Stimulated activated CD8-positive, alpha-beta memory T cell treated with anti-CD3 and anti-CD28 coated beads, Interleukin-4, amount 100 ng/mL, for 48 hours (primary cell): ENCODE measurements at places on chromosomes 6 and 20.

DNA sequence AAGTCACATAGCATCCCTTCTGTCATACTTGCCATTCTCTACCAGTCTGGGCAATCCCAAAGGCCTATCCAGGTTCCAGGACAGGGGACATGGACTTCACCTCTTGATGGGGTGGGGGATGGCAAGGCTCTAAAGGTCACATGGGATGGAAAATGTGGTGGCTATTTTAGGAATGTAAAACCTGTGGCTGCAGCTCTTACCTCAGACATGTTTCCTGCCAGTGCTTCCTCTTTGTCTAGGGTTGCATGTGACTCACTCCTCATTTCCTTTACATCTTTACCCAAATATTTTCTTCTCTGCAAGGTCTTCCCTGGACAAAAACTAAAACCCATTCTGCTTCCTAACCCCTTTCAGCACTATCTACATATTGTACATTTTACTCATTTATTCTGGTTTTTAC is 135.7 kb downstream of the BTBD3 start:
- DNase-seq: no peak

GRCh38 chr20:19453862-19454261 is 241.4 kb downstream of the SLC24A3 start:
- DNase-seq: no peak

DNA sequence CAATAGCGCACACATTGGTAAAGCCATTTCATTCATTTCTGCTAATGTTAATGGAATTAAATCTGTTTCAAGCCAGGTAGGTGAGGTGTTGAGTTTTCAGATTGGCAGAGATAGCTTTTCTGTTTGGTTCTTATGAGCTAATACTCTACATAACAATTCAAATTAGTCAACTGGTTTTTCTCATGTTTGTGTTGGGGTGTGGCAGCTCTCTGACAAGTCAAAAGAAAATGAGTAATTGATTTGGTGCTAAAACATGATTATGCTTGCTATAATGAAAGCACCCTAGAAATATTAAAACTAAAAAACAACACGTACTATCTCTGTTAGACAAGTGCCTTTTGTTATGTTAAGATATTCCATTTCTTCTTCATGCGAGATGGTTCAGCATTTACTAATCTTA is 13.6 kb downstream of the PPP1R14C start:
- DNase-seq: no peak

DNA sequence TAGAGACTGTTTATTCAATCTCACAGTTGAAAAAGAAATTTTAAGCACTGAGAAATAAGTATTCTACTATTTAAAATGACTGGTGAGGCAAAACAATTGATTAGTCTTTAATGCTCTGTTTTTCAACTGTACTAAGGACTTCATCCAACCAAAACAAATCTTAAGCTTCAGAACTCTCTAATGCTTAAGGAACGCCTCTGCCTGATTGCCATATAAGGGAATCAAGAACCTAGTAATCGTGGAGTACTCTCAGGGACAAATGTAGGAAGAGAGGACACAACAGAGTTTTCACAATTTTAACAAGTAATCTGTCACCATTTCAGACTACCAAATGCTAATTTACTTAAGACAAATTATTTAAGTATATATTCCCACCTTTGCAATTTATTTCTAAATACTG is 16.1 kb downstream of the FBXO30 start:
- no peak for DNase-seq

DNA sequence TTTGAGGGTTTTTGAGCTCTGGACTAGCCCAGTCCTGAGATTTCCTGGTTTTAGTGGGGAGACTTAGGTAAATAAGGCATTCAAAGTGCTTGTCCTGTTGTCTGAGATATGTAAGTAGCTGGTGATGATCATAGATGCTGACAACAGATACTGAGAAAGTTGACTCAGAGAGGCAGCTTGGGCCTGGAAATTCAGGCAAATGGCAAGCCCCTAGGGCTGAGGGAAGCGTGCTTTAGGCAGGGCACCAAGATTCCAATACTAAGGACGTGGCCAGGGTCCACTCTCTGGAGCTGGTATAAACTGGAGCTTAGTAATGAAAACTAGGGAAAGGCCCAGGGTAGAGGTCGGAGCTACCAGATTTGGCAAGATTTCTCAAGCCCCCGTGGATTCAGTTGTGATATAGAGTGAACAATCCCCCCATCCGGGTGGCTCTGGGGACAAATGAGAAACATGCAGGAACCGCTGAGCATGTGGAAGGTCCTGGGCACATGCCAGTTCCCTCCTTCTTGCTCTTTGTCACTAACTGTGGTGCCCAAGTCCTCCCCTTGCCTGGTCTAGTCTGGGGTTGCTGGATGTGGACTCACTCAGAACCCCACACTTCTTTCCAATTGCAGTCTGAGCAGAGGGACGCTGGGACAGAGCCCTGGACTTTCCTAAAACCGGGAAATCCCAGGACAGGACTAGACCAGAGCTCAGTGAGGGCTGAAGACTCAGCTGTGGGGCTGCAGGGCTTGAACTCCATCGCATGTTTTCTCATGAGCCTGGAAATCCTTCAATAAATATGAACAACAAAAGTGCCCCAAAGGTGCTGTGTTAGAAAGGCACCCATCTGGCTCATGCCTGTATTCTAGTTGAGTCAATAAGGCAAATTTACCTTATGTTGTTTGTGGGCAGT is 10.3 kb downstream of the SLC22A3 start:
- no peak for DNase-seq

DNA sequence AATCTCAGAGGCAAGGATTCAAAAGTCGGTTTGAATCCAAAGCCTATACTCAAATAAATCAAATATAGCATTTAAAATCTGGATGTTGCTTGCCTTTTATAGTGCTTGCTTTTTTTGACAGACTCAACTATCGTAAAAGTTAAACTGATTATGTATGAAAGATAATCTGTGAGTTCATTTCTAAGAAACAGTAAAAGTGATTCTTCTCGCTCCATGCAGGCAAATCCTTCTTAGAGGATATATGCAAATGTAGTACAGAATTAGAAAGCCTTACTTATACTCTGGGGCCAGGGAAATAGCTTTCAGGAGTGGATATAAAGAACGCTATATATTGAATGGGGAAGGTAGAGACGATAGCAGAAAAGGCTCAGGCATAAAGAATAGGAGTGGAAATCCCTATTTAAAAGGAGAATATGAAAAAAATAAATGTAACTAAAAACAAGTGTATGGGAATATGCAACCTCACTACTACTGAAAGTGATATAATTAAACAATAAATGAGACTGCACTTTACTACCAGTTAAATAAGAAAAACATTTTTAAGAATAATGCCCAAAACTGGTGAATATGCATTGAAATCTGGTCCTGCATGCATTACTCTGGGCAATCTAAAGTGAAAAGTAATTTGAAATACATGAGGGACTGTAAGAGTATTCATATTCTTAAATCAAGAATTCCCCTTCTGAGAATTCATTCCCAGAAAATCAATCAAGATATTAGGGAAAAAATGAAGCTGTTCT is 361.8 kb upstream of the PLCB4 start:
- DNase-seq: no peak

DNA sequence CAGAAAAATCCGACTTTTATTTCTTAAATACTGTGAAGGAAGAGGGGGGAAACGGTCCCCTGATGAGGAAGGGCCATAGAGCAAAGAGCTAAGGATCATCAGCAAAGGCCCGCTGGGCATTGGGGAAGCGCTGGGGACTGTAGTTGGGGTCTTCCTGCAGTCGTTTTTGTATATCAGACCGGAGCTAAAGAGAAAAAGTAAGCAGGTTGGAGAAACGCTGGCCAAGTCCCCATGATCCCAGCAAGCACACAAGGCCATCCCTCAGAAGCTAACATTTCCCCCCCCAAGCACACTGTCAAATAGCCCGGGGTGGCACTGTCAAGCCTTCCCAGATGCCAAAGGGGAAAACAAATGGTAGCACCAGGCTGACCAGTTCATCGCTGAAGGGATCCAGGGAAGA is 13.4 kb downstream of the BAG6 start:
- DNase-seq: no peak

- no peak for DNase-seq
These were observed 23.1 kb upstream of the SRSF6 start for GRCh38 chr20:43434565-43434964.

DNA sequence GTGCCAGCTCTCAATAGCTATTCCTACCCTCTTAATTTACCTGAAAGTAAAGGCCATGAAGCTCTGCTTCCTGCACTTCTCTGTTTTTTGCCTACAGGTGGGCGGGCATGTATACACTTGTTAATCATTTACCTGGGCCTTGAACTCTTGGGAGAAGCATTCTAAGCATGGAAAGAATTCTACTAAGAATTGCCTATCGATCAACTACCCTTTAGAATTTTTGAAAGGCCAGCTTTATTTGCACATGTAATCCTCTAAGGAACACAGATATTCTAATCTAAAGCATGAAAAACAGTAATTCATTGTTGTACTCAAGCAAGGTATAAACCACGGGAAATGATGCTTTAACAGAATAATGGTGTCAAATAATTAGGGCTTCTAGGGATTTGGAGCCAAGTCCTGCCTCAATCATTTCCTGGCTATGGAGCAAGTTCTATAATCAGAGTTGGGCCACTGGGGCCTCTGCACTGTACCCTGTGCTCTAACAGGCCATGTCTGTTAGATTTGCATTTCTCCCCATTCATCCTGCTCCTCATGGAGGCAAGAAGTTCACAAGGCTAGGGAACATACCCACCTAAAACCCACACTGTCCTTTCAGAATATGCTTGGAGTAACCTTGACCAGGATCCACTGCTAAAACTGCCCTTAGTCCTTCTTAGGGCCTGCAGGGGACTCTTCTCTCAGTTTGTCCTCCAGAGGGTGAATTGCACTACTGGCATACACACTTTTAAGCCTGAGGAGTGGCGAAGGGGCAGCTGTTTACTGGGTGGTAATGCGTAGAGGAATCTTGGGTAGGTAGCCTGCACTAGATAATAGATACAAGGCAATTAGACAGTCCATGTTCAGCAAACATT is 276.4 kb upstream of the JAG1 start:
- no peak for DNase-seq

- no peak for DNase-seq
These were observed 41.7 kb downstream of the TMEM242 start for GRCh38 chr6:157281570-157281969.

DNA sequence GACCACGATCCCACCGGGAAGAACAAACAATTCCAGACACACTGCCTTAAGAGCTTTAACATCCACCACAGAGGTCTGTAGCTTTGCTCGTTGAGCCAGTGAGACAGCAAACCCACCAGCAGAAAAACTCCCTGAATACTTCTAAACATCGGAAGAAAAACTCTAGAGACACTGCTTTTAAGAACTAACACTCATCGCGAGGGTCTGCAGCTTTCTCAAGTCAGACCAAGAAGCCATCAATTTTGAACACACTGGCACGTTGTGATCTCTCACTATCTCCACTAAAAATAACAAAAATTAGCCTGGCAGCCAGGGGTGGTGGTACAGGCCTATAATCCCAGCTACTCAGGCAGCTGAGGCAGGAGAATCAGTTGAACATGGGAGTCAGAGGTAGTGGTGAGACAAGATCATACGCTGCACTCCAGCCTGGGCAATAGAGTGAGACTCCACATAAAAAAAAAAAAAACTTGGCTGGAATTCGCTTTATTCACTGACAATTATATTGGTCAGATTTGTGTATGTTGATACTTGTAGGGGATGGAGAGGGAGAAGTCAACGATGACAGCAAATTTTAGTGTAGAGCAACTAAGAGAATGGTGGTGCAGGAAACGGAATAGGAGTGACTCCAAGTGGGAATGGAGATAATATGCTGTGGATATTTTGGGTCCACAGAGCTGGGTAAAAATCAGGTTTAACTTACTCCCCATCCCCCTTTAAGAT is 860 bp upstream of the TMEM14C start:
- DNase-seq: no peak

DNA sequence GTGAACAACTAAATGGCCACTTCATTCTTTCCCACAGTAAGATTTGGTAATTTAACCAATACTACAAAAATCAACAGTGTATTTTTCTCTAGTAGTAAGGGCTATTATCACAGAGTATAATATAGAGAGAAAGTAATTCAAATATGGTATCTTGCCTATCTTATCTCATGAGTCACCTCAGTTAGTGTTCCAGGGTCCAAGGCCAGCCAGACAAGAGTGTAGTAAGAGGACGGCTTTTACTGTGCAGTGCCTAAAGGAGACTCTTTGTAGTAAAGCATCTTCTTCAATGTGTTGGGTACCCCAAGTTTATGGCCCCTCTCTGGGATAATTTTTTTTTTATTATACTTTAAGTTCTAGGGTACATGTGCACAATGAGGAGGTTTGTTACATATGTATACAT is 607.4 kb downstream of the PKHD1 start:
- DNase-seq: no peak

- no peak for DNase-seq
These were observed 214.8 kb downstream of the ADGB start for GRCh38 chr6:146813554-146813953.

DNA sequence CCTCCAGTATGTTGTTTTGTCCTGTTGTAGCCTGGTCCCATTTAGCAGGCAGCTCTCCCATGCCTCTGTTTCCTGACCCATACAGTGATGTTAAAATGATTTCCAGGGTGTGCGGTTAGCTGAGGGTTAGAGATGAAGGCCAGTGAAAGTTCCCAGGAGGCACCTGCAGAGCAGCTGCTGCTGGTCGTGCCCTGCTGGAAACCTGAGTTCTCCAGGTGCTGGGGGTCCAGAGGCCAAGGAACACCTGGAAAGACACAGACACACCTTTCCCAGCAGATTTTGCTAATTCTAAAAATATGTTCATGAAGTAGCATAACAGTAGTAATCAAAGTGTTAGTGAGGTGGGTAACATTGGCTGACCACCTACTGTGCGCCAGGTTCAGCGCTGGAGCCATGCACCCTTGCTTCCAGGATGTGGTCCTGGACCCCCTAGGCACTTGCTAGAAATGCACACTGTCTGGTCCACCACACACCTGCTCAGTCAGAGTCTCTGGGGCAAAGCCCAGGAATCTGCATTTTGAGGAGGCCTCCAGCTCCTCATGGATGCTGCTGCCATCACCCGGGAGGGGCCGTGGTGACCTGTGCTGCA is 118.7 kb downstream of the SYNDIG1 start:
- no peak for DNase-seq

DNA sequence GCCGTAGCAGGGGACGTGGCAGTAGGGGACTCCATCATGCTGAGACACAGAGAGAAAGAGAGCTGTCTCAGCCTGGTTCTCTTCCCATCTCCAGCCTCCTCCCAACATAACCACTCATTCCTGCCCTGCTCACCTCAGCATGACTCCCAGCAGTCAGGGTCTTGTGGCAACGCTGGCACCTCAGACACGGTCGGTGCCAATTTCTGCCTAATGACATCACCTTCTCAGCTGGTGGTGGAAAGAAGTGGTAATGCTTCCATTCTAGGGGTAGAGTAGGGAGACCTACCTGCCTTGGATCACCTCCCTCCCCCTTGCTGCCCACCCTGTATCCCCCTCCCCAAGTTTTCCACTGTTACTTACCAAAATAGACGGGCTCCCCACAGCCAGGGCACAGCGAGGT is 2.5 kb downstream of the CRIP3 start:
- DNase-seq: no peak

GRCh38 chr20:49888212-49889000 is 26.9 kb downstream of the SPATA2 start:
- peak; percentile 77 for DNase-seq

DNA sequence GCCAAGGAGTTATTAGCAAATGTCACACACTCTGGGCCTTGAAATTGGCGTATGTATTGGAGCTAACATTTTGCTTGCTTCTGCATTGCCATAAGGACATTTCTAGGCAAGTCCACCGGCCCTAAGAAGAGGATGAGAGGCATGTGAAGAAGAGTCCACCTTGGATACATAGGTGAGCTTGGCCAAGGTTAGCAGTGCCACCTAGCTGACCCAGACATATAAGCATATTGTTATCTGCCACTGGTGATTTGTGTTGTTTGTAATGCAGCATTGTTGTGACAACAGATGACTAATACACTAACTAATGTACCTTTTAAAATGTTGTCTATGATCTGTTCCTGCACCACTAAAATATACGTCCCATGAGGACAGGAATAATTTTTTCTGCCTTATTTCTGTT is 24.8 kb upstream of the HLA-DQA2 start:
- DNase-seq: no peak
